ENCODE measurements at places on chromosomes 6 and 20.

DNA sequence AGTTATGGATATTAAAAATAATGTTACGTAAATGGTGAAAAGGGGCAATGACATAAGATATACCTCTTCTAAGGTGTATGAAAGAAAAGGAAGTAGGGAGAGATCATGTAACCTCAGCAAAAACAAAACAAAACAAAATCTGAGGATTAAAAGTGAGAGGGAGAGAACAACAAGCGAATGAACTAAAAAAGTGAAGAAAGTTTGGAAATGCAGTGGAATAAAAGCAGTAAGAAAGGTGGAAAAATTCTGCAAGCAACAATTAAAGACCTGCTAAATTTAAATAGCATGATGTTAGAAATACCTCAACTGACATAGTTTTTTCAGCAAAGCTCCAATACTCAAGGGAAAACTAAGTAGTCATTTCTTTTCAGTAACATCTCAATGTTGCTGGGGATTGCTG is 48.0 kb downstream of the PHIP start:
- no peak for DNase-seq

DNA sequence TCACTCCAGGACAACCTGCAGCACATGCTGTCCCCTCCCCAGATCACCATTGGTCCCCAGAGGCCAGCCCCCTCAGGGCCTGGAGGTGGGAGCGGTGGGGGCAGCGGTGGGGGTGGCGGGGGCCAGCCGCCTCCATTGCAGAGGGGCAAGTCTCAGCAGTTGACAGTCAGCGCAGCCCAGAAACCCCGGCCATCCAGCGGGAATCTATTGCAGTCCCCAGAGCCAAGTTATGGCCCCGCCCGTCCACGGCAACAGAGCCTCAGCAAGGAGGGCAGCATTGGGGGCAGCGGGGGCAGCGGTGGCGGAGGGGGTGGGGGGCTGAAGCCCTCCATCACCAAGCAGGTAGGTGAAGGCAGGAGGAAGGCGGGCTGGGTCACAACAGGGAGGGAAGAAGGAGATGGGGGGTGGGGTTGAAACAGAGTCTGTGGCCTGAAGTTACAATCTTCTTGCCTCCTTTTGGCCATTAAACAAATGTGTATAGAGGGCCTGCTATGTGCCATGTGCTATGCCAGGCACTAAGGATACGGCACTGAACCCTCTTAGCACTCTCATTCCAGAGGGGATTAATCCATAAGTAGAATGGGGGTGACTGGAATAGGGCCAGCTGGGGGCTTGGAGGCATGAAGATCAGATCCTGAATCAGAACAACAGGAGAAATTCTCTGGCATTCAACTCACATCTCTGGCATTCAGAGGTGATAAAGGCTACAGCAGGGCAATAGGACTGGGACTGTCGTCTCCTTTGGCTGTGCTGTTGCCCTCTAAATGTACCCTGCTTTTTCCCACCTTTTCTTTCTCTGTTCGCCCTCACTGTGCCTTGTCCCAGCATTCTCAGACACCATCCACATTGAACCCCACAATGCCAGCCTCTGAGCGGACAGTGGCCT is 10.5 kb upstream of the ZBTB9 start:
- no peak for DNase-seq

- DNase-seq = no peak
These were observed 121.0 kb downstream of the TRDN start for GRCh38 chr6:123515715-123516114.

- no peak for DNase-seq
These were observed 21.3 kb upstream of the HIVEP2 start for GRCh38 chr6:142966294-142966693.

- no peak for DNase-seq
These were observed 439.3 kb upstream of the SULF2 start for GRCh38 chr20:48224533-48225050.

DNA sequence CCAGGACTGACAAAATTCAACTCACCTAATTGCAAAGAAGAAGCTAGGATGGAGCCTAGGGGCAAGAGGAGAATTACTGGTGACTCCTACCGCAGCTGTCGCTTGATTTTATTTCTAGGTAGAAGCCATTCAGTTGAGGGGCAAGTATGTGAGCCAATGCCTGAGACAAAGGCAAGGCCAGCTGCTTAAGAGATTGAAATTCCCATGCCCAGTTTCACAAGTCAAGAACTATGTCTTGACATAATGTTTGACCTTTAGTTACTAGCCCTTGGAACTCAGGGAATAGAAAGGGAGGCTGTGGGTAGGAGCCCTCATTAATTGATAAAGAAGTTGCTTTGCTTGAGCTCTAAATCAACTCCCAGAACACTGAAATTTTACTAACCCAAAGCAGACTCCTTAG is 54.0 kb downstream of the GPR63 start:
- DNase-seq = no peak

GRCh38 chr20:24420567-24420966 is 48.9 kb upstream of the SYNDIG1 start:
- no peak for DNase-seq

Data from stimulated activated CD4-positive, alpha-beta T cell treated with anti-CD3 and anti-CD28 coated beads, Interleukin-4, amount 100 ng/mL, for 4 hours (primary cell).